ENCODE measurements at places on chromosomes 3 and 15.

DNA sequence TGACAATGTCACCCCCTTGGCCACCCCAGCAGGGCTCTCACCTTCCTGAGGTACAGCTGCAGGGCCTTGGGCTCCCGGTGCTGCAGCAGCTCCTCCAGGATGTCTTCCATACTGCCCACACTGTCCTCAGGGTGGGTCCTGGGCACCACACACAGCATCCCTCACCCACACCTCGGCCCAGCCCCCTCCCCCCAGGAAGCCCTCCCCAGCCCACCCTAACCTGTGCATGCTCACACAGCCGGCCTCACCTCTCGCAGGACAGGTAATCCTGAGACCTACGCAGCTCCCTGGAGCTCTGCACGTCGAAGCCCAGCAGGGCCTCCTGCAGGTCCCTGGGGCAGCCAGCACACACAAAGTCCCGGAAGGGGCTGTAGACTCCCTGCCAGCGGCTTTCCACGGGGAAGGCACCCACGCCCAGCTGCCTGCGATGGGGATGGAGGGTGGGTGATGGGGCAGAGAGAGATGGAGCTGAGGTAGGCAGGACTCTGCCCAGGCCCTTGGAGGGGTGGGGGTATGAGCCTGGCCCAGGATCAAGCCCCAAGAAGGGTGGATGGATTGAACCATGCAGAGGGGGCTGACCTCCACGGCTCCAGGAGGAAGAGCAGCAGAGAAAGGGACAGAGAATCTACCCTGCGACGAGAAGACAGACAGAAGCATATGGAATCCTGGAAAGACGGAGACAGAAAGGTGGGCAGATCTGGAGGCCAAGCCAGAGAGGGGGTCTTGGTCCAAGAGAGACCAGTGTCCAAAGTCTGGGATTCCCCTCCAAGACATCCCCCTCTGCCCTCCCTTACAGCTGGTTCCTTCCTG, 16.7 kb downstream of the ALS2CL start:
- DNase-seq, result no peak

- no peak for DNase-seq
These were observed 140.9 kb downstream of the ATG7 start for GRCh38 chr3:11413071-11413470.

- DNase-seq, result no peak
These were observed 15.9 kb upstream of the GREM1 start for GRCh38 chr15:32701863-32702262.

GRCh38 chr15:95994418-95994817, 336.1 kb upstream of the NR2F2 start:
- DNase-seq, result no peak

GRCh38 chr3:122944671-122945161, 82.8 kb downstream of the SEMA5B start:
- no peak for DNase-seq

- no peak for DNase-seq
These were observed 10.7 kb downstream of the SLC33A1 start for GRCh38 chr3:155843569-155843968.

- DNase-seq, result no peak
These were observed 29.6 kb downstream of the CALML4 start for GRCh38 chr15:68175526-68175925.

DNA sequence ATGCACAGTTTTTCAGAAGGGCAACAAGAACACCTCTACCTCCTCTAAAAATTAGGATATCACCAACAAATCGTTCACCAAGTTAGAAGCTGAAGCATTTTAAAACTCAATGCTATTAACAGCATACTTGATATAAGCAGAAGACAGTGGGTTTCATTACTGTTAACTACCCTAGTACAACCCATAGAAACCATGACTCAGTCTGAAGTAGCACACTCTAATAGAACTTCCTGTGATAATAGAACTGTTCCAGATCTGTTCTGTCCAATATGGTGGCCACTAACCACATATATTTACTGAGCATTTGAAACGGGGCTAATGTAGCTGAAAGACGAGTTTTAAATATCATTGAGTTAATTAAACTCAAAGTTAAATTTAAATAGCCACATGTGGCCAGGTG, 1075.6 kb downstream of the FHIT start:
- DNase-seq, result no peak

DNA sequence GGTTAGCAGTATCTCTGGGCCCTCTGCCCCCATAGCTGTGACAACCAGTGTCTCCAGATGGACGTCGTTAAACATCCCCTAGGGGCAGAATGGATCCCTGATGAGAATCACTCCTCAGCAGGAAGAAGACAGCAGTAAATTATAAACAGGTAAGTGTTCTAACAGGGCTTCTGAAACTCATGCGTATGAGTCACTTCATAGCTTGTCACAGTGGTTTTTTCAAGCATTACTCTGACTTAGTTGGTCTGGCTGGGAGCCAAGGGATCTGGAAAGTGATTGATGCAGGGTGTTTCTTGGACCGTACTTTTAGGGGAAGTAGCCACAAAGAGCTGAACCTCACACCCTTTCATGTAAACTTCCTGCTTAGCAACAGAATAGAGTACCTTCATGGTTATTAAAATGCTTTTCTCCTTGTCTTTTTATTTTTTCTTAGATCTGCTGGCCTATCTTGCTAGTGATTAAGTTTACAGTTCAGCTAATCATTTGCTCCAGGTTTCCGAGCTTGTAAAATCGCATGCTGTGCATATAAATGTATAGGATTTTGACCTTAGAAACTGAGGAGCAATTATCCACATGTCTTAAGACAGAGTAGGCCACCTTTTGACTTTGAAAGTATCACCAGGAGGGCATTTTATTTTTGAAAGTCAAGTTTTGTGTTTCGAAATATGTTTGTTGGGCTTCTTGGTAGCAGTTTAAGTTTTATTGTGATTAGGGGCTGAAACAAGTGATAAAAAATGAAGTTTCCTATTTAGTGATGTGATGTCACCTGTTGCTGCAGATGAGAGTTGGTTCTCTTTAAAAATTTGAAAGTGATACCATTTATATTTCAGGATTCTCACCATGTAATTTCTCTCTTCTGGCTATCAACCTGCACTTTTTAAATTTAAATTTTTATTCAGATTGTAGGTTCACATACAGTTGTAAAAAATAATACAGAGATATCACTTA, 333.9 kb downstream of the PTPRG start:
- DNase-seq, result no peak

DNA sequence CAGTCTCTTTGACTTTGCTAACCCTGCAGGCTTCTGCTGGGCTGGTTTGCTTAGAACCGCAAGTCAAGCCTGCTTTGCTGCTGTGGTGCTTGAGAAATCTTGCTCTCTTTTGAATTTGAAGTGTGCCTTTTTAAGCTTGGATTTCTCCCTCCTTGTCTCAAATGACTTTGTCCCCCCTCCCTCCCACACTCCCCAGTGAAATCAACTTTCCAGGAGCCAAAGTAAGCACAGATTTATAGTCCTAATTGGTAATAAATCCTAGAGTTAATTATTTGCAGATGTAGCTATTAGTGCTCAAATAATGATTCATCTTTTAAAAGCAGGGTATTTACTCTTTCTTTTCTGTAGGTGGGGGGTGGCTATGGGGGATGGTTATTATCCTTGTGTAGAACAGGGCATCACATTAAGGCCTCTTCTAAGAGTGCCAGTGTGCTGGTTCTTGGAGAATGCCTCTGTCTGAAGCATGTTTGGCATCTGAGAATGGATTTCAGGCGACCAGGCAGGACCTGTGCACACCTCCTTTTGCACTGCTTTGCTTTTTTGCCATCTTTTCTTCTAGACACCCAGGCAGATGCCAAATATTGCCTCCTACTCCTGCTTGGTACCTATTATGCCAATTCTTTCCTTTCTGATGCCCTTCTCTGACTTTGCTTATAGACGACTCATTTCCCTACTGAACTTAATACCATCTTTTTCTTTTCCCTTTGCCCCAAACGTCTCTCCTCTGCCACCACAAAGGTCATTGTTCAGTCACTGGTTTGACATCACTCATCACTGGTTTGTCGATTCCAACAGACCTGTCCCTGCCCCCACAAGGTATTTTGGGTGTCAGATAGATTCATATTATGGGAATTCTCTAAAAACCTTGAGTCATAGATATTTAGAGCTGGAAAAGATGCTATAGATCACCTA, 50.7 kb downstream of the CLDN11 start:
- no peak for DNase-seq

DNA sequence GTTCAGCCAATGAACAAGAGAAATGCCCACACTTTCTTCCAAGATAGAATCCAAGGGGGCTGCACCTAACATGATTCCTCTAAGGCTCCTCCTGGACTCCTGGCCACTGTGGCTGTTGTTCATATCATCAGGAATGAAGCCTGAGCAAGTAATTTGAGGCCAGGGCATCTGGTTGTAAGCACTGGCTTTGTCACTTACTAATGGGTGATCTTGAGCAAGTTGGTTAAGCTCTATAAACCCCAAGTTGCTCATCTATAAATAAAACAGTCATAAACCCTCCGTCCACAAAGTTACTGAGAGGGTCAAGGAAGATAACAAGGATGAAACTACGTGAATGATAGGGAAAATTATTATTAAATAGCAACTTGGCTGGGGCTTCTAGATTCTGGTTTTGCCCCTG, 58.3 kb downstream of the CDC25A start:
- no peak for DNase-seq

DNA sequence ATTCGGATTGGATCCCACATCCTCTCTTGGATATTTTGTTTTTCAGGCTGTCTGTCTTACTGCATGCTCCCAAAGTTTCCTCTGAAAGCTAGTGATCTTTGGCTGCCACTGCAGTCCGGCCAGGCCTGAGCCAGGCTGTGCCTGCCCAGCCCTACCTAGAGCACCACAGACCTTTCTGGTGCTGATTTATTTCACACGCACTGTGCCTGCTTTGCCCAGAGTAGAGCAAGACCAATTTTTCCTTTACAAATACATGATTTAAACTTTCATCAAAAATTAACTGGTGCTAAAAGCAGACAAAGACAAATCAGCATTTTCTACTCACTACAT, 28.0 kb upstream of the NDUFB4 start:
- no peak for DNase-seq

GRCh38 chr3:74353039-74353438, 261.4 kb downstream of the CNTN3 start:
- DNase-seq, result no peak

- no peak for DNase-seq
These were observed 80.7 kb downstream of the TIGIT start for GRCh38 chr3:114374433-114374990.

- no peak for DNase-seq
These were observed 3.0 kb downstream of the ATP13A3 start for GRCh38 chr3:194483850-194484249.

DNA sequence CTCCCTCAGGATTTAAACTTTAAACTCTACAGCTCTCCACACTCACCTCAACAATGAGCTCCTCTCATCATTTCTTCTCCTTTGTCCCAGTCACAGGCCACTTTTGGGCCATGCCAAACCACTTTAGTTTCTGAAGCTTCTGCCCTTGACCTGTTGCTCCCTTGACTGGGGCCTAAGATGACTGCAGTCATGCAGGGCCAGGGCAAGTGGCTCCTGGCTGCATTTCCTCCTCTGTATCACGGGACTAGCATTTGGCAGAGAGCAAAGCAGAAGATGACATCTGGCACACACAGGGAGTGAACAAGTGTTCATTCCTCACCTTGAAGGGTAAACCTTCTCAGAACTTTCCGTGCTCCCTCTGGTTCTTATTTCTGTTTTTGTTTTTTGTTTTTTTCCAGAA, 136.9 kb downstream of the PDE8A start:
- DNase-seq, result no peak

GRCh38 chr3:61699622-61700021, 138.3 kb downstream of the PTPRG start:
- no peak for DNase-seq

GRCh38 chr3:178498871-178499270, 37.4 kb upstream of the KCNMB2 start:
- no peak for DNase-seq

- no peak for DNase-seq
These were observed 375.0 kb downstream of the ROBO2 start for GRCh38 chr3:77414881-77415280.

GRCh38 chr3:53566461-53567145, 72.2 kb downstream of the CACNA1D start:
- DNase-seq, result no peak

DNA sequence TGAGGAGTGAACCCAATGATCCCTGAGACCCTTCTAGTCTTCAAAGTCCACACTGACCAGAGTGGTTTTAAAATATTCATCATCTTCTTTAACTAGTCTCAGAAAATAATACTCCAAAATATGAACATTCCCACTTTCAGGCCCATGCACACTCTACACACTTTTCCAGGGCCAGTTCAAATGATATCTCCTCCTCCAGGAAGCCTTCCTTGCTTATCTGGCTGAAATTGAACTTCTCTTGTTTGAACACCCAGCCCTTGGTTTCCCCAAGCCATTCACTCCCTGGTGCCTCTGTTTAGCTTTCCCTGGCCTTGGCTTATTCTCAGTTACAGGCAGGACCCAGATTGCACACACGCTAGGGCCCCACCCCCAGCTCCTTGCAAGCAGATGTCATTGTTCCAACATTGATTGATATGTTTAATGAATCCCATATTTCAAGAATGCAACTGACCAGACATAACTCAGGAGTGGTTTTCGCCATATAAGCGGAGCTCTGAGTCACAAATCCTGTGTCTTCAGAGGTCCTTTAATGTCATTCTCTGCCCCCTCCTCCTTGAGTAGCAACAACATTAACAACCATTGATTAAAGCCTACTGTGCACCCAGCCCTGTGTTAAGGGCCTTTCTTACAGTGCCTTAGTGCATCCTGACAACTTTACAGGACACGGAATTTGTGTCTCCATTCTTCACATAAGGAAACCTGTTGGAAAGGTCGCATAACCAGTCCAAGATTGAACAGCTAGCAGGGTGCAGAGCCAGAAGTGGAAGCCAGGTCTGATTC, 2.1 kb downstream of the ITGA11 start:
- DNase-seq, result no peak

- no peak for DNase-seq
These were observed 7.8 kb downstream of the SETMAR start for GRCh38 chr3:4310971-4311370.
